ENCODE measurements at places on chromosomes 7 and 10.

- DNase-seq: no peak
Measured at GRCh38 chr7:27634671-27635493, 27.8 kb downstream of the HIBADH start.

DNA sequence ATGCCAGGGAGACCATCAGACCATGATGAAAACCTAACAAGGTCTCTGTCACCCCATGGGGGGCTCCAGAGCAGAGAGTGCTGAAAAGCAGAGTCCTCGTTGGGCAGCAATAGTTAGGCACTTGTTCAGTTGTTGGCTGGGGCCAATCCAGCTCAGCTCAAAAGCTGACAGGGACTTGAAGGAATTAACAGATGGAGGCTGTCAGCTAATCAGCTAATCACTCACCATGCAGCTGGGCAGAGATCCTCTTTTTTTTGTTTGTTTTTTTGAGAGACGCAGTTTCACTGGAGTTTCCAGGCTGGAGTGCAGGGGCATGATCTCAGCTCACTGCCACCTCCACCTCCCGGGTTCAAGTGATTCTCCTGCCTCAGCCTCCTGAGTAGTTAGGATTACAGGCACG lies 18.1 kb downstream of the CEP55 start:
- no peak for DNase-seq

GRCh38 chr10:62374862-62375710 lies 917 bp downstream of the ZNF365 start:
- no peak for DNase-seq

GRCh38 chr10:102479651-102480050 lies 22.9 kb downstream of the ACTR1A start:
- no peak for DNase-seq

DNA sequence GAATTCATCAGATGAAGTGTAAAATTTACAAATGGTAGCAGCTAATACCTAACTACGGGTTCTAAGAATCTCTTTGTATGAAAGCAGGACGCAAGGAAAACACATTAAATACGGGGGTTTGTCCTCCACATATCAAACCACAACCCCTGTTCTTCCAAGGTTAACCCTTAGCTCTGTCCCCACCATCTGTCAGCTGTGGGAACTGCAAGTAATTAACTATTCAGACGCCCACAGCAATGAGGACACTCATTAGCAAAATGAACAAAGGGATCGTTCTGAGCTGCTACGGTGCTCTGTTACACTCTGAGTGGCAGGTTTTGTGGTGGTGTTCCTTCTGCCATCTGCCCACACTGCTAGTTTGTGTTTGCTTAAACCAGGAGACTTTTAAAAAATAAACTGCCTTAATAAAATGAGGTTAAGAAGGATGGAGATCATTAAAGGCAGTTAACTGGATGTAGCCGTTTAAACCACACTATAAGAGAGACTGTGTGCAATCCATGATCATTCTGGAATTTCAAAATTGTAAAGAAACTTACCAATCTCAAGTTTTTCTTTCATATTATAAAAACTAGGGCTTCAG lies 51.4 kb downstream of the C10orf67 start:
- DNase-seq: no peak

GRCh38 chr10:34581801-34582532 lies 233.1 kb downstream of the PARD3 start:
- DNase-seq: no peak

DNA sequence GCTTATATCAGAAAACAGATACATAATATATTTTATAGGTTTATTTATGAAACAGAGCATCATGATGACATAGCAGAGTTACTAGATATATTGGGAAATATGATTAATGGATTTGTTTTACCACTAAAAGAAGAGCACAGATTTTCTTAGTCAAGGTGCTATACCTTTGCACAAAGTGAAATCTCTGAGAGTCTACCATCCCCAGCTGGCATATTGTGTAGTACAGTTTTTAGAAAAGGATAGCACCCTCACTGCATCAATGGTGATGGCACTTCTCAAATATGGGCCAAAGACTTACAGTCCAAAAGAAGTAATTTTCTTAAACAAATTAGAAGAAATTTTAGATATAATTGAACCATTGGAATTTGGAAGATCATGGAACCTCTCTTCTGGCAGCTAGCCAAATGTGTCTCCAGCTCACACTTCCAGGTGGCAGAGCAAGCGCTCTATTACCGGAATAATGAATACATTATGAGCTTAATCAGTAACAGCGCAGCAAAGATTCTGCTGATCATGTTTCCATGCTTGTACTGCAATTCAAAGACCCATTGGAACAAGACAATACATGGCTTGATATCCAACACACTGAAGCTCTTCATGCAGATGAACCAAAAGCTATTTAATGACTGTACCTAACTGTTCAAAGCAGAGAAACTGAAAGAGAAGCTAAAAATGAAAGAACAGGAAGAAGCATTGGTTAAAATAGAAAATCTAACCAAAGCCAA lies 21.9 kb upstream of the CREB3L2 start:
- no peak for DNase-seq

DNA sequence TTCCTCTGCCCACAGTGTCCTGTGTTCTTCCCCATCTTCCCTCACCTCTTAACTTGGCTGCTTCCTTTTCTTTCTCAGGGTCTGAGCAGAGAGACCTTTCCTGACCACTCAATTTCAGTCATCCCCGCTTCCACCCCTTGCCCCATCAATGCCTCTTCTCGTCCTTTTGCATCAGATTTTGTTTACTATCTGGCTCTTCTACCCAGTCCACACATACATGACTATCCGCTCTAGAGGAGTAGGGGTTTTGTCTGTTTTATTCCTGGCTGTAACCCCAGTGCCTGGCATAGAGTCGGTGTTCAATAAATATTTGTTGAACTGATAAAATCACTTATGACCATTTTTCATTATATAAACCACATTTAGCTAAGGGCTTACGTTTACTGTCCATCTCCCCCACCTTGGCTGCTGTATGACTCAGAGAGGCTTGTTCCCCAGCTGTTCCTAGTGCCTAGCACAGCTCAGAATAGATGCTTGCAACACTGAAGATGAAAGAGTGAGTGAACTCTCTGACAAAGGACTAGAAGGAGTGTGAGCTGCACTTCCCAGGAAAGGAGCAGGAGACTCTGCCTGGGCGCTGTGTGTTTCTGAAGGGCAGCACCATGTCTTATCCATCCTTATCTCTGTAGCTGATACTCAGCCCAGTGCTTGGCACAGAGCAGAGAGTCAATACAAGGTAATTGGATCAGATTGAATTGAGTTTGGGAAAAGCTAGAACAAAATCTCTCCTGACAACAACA lies 21.9 kb downstream of the ARID5B start:
- no peak for DNase-seq

Measured in activated CD4-positive, CD25-positive, alpha-beta regulatory T cell (primary cell).